NCI-H1092 (cell line): ENCODE measurements at places on chromosomes 2 and 18.

GRCh38 chr2:46802665-46803546 lies 112.7 kb downstream of the MCFD2 start:
- DNase-seq: no peak

GRCh38 chr2:38470115-38470514 lies 93.0 kb upstream of the ATL2 start:
- no peak for DNase-seq

GRCh38 chr18:305003-305501 lies 37.2 kb upstream of the THOC1 start:
- no peak for DNase-seq

DNA sequence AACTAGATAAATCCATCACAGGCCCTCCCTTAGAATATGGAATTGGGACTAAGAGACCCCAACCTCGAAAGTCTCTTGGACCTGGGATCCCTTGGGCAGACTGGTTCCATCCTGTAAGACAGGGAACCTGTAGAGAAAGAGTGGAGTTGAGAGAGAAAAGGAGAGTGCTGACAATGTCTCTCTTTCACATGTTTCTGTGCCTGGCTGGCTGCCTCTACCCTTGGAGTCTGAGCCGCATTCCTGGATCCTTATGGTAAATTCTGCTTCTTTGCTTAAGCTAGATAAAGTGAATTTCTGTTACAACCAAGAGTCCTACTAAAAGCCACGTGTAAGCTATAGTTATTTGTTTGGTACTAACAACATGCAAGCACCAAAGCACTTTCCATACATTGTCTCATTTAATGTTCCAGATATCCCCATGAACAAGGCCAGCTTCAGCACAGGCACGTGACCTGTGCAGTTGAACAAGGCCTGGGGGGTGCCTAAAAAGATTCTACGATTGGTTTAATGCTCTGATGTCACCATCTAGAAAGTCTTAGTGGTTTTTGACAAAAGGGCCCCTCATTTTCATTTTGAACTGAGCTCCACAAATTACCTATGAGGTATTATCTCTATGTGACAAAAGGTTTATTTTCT lies 2.1 kb upstream of the PUM2 start:
- no peak for DNase-seq

GRCh38 chr2:182715121-182715891 lies 751 bp upstream of the DNAJC10 start:
- DNase-seq: no peak

- peak; percentile 7 for DNase-seq
Measured at GRCh38 chr2:164960159-164960558, 4.8 kb upstream of the SLC38A11 start.

- DNase-seq: no peak
Measured at GRCh38 chr2:37872192-37872750, 52.8 kb upstream of the RMDN2 start.

GRCh38 chr2:152016181-152017120 lies 82.4 kb downstream of the CACNB4 start:
- DNase-seq: no peak

GRCh38 chr2:160293391-160294091 lies 93.5 kb upstream of the ITGB6 start:
- DNase-seq: no peak

- no peak for DNase-seq
Measured at GRCh38 chr2:134988994-134989605, 58.1 kb downstream of the MAP3K19 start.

- peak; percentile 78 for DNase-seq
Measured at GRCh38 chr2:106745468-106745867, 140.5 kb downstream of the ST6GAL2 start.

GRCh38 chr2:129734343-129735034 lies 245.0 kb upstream of the RAB6C start:
- no peak for DNase-seq

- no peak for DNase-seq
Measured at GRCh38 chr2:8684540-8684877, 2.7 kb downstream of the ID2 start.

GRCh38 chr2:52345676-52346075 lies 1313.7 kb upstream of the NRXN1 start:
- no peak for DNase-seq

- no peak for DNase-seq
Measured at GRCh38 chr2:223896833-223897311, 48.3 kb downstream of the WDFY1 start.

- DNase-seq: no peak
Measured at GRCh38 chr18:73007195-73007914, 139.6 kb upstream of the NETO1 start.

GRCh38 chr2:111904726-111905474 lies 6.5 kb downstream of the MERTK start:
- no peak for DNase-seq

DNA sequence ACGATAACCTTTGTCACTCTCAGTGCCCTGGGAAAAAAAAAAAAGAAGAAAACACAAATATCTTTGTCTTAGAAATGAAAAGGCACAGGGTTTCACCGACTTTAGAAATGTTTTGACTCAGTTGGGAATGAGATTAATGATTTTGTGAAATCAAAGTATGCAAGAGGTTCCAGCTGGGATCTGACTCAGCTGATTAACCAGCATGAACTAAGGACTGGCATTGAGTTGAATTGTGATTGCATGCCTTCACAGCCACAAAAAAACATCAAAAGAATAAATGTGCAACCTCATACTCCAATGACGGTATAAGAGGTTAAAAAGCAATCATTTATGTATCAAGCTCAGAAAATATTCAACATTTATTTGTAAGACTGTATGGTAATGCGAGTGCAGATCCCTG lies 566.6 kb upstream of the DSEL start:
- DNase-seq: no peak

- no peak for DNase-seq
Measured at GRCh38 chr2:133787207-133787606, 218.9 kb upstream of the NCKAP5 start.

DNA sequence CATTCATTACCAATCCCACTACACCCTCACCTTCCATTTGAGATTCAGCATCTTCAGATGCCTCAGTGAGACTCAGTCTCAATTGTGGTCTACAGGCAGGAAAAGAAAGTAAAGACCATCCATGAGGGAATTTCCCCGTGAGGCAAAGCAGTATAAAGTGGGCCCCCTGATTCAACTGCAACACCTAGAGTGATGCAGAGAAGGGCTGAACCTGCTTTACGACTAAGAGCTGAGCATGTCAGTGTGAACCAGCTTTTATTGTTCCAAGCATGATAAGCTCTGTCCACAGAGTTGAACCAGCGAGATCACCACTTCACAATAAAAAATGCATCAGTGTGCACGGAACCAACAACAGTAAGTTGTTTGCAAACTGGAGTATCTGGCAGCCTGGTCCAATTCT lies 357.6 kb upstream of the ATP5MC3 start:
- no peak for DNase-seq

DNA sequence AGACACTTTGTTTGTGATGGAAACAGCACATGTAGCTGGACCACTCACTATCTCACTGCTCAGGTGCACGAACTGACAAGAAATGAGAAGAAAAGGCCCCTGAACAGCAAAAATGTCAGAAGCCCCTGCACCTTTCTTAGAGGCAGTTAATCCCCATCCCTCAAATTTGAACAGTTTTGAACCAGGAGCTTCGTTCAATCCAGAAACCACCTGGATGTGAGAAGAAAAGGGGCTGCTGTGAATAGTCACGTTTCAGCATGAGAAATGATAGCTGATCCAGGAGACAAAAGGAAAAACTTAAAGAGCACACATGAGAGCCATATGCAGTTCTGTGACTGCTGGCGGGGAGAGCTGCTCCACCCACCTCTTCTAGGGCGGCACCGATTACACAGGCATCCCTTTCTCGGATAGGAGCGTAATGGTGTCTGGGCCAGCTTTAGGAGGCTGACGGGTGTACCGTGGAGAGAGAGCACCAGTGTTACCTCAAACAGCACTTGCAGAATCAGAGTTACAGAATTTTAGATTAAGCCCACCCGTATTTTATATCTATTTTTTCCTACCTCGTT lies 117.0 kb upstream of the EML6 start:
- DNase-seq: no peak

DNA sequence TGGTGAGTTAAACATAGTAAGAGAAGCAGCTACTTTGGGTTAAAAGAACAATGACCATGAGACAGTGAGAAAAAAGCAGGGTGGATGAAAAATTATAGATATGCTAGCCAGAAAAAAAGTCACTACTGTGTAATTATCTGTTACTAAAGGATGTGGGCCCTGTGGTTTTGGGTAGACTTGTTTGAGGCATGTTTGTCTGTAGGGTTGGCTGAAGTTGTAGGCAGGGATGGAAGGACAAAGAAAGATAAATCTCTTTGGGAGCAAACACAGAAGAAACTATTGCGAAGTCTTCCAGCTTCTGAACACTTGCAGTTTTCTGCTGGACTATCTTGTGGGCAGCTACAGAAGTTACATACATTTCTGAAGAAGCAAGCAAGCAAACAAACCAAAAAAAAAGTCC lies 28.2 kb downstream of the RND3 start:
- DNase-seq: no peak

GRCh38 chr2:64192664-64193105 lies 48.5 kb upstream of the PELI1 start:
- DNase-seq: no peak

DNA sequence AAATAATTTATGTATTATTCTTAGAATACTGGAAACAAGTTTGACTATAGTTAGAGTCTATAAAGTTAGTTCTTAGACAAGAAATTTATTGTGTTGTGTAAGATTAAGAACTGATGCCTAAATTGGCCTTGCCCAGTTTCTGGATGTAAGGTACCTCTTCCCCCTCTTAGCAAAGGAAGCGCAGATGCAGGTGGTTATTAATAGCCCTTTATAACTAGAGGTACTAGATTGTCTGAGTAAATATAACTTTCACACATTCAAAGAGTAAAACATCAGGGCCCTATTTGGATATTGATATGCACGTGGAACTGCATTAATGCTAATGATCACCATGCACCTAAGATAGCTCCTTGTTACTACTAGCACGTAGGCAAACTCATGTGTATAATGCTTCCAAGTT lies 100.7 kb downstream of the ZEB2 start:
- no peak for DNase-seq

DNA sequence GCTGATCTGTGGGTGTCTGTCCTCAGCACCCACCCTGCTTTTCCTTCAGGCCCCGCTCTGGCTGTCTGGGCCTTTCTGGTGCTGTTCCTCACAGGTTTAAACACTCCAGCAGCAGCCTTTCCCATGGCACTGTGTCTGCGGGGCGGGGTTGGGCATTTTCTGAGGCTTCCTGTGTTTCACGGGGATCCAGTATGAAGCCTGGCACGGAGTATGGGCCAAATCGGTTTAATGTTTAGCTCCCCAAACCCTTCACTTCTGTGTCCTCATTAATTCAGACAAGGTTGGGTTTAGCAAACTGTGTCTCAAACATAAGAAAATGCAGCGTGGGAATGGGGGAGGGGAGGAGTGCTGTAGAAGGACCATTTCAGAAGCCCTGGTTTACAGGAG lies 44.9 kb downstream of the HPCAL1 start:
- no peak for DNase-seq

GRCh38 chr2:235765181-235765820 lies 271.5 kb downstream of the AGAP1 start:
- no peak for DNase-seq

GRCh38 chr2:96533292-96534073 lies 3.1 kb upstream of the ARID5A start:
- no peak for DNase-seq

DNA sequence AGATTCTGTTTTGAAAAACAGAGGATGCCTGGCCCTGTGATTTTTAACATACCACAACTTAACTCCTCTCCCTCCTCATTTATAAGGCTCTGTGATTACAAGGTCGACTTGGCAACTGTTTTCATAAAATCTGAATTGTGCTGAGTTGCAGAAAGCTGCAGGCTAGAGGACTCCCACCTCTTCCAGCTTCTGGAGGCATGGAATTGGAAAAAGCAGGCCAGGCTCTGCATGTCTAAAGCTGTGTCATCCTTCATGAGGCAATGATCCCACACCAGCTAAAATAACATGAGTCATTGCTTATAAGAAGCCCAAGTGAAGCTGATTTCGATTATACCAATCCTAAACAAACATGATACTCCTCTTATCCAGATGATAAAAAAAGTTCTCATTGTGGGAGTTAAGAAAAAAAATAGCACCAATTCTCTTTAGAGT lies 11.7 kb downstream of the ARHGAP28 start:
- DNase-seq: no peak
